CD4-positive, alpha-beta T cell (primary cell): ENCODE measurements at places on chromosomes 13 and 19. TPM values are rescaled to one million over a fixed set of nuclear protein-coding genes. Genes with fewer than 3 reads are reported as not detected.

The VSTM2B gene
- total RNA-seq: not detected

The GPC5 gene
- total RNA-seq: not detected

The ASPDH gene
- not detected for total RNA-seq

The PRODH2 gene
- not detected for total RNA-seq
